ENCODE measurements at places on chromosomes 5 and 9. TPM values are rescaled to one million over a fixed set of nuclear protein-coding genes. Genes with fewer than 3 reads are reported as not detected.

SPATA31E1 gene
- total RNA-seq: not detected

ZCCHC10 gene
- 8.1 TPM for total RNA-seq

PCDHA7 gene
- total RNA-seq: 0.57 TPM

ENHO gene
- total RNA-seq: not detected

RGS7BP gene
- under 0.01 TPM for total RNA-seq

CBY3 gene
- total RNA-seq: not detected

HTR4 gene
- not detected for total RNA-seq

CCDC152 gene
- 1.6 TPM for total RNA-seq

CCDC183 gene
- total RNA-seq: 0.28 TPM

ERAP2 gene
- 35.6 TPM for total RNA-seq

RNF20 gene
- 35.5 TPM for total RNA-seq

SHB gene
- total RNA-seq: 14.2 TPM

IFNB1 gene
- not detected for total RNA-seq

SPINK4 gene
- 0.74 TPM for total RNA-seq

GGTA1 gene
- not detected for total RNA-seq

CDKN2B gene
- 37.2 TPM for total RNA-seq

SPINK7 gene
- not detected for total RNA-seq

INSL6 gene
- total RNA-seq: not detected

PCDHGA8 gene
- total RNA-seq: 3.3 TPM

WDR31 gene
- total RNA-seq: 1.8 TPM

Data from smooth muscle cell of bladder (primary cell).